ENCODE measurements at places on chromosomes 6 and 20.

GRCh38 chr6:139613496-139613895 is 239.0 kb upstream of the CITED2 start:
- DNase-seq, result no peak

- DNase-seq, result no peak
Observed at GRCh38 chr6:12592634-12593033, 123.9 kb upstream of the PHACTR1 start.

GRCh38 chr6:83860359-83860755 is 868 bp downstream of the CYB5R4 start:
- DNase-seq, result no peak

- no peak for DNase-seq
Observed at GRCh38 chr6:54805077-54805476, 41.5 kb upstream of the FAM83B start.

- no peak for DNase-seq
Observed at GRCh38 chr6:108348655-108349349, 53.9 kb downstream of the AFG1L start.

- DNase-seq, result no peak
Observed at GRCh38 chr6:155155787-155156447, 107.9 kb upstream of the CLDN20 start.

DNA sequence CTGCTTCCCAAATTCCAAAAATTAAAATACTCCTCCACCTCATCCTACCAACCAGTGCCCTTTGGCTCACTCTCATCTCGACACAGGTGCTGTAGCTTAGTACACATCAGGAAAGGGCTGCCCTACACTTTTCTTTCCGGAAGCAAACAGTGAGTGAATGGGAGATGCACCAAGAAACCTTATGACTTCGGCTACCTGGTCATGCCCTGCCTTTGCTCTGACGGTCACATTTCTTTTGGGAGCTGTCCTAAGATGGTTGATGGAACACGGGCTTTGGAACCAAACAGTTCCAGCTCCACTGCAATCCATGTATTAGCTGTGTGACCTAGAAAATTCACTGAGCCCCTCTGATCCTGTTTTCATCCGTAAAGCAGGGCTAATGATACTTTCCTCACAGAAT is 92.7 kb upstream of the ASF1A start:
- DNase-seq, result no peak

DNA sequence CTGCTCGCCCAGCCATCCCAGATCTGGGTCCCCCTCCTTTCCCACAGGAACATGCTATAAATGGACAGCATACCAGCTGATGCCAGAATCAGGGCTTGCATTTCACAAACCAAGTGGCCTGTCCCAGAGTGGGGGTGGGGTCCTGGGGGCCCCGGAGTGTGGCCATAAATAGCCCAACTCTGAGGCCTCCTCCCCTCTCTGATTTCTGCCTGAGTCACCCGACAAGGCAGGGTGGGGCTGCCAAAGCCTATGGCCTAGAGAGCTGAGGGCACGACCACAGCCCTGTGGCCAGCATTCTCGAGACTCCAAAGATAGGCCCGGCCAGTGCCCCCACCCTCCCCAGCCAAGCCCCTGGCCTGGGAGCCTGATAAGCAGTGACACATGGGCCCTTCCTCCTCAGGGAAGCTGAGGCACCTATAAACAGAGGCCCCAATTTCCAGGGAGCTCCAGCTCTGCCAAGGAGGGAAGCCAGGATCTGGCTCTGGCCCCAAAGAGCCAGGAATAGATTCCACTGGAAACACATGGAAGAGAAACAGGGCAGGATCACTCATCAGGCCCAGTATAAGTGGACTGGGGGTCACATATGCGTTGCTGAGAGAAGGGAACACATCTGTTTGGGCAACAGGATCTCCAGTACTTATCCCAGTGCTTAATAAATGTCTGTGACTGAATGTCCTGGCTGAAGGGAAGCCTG is 20.3 kb downstream of the SNTA1 start:
- DNase-seq, result no peak

DNA sequence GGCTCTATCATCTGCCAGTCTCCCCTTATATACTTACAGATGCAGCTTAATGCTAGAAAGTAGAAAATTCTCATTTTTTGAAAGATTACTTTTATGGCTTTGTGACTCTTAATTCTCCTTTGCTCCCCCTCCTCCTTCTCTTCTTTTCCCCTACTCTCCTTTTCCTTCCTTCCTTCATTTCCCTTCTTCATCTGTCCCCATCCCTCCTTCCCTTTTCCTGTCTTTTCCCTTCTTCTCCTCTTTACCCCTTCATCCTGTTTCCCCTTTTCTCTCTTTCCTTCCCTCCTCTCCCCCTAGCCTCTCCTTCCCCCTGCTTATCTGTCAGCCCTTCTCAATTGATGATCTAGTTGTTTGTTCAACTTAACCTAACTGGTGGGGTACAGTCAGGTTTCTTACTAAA is 71.5 kb downstream of the PPP1R14C start:
- no peak for DNase-seq

GRCh38 chr6:161374971-161375873 is 101.4 kb upstream of the AGPAT4 start:
- no peak for DNase-seq
